ENCODE measurements at places on chromosomes 3 and 15. TPM values are rescaled to one million over a fixed set of nuclear protein-coding genes. Genes with fewer than 3 reads are reported as not detected.

P2RY13 gene
- not detected for total RNA-seq

RYR3 gene
- total RNA-seq: not detected

OR4M2 gene
- total RNA-seq: not detected

ARPC4 gene
- 196 TPM for total RNA-seq

COL6A5 gene
- under 0.01 TPM for total RNA-seq

PYDC2 gene
- total RNA-seq: not detected

STXBP5L gene
- total RNA-seq: under 0.01 TPM

ANKUB1 gene
- total RNA-seq: not detected

WWTR1 gene
- 24.1 TPM for total RNA-seq

C3orf62 gene
- total RNA-seq: 1.2 TPM

SLC6A11 gene
- not detected for total RNA-seq

ROPN1B gene
- not detected for total RNA-seq

DPPA2 gene
- total RNA-seq: not detected

MYZAP gene
- 1.6 TPM for total RNA-seq

TXNRD3 gene
- 8.6 TPM for total RNA-seq

LRRC28 gene
- total RNA-seq: 13.4 TPM

CIB1 gene
- 31.9 TPM for total RNA-seq

CFAP20DC gene
- total RNA-seq: 2.9 TPM

Data from uterine smooth muscle cell (primary cell).